HEK293T (cell line): ENCODE measurements at places on chromosomes 3 and 15.

DNA sequence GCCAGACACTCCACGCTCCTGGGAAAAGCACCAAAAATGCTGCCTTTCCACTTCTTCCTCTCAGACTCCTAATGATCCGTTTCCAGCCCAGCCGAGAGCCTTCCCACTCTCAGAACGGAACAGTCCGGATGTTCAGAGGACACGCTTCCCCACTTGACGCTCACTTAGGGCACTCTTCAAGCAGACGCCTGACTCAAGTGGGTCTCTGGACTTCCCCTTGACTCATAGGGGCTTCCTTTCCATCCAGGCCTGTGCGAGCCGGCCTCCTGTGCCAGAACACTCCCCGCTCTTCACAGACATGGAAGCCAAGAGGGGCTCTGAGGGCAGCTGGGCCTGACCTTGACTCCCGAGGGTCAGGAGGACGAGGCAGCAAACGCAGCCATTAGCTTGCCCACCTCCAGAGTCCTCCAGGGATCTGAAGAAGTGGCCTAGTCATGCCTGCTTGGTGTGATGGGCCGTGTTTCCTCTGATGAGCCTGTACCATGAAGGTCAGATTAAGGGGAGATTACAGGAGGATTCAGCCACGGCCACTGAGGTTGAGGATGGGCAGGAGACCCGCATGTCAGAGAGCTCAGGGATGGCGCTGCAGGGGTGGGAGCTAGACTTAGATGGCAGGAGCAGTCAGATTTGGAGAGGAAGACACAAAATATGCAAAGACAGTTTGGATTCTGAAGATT is 114.7 kb upstream of the TLE3 start:
- DNase-seq: no peak

- no peak for DNase-seq
Measured at GRCh38 chr15:25859838-25860645, 3.1 kb downstream of the ATP10A start.

- no peak for DNase-seq
Measured at GRCh38 chr3:154125378-154126030, 4.3 kb downstream of the ARHGEF26 start.

- DNase-seq: no peak
Measured at GRCh38 chr3:14804835-14805780, 13.7 kb upstream of the FGD5 start.

DNA sequence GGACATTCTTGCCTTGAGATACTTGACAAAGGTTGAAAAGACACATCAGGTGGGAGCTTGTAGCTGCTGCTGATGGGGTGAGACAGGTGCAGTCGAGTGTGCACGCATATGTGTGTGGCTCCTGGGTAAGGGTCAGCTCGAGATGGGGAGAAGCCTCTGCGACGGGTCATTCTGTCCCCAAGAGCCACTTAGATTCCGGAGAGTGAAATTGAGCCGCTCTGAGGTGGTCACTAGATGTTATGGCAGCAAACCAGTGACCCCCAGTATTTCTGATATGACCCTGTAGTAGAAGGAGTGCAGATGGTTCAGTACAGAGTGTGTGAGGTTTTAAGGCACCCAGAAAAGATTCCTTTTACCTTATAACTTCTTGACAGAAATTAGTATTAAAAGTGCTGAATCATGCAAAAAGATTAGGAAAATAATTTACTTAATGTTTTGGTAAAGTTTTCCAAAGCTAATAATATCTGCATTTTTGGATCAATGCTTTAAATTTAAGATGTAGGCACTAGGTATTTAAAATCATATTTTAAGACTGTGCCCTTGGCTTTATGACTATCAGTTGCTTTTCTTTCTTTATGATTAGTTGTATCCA is 241.9 kb upstream of the TOPAZ1 start:
- no peak for DNase-seq

DNA sequence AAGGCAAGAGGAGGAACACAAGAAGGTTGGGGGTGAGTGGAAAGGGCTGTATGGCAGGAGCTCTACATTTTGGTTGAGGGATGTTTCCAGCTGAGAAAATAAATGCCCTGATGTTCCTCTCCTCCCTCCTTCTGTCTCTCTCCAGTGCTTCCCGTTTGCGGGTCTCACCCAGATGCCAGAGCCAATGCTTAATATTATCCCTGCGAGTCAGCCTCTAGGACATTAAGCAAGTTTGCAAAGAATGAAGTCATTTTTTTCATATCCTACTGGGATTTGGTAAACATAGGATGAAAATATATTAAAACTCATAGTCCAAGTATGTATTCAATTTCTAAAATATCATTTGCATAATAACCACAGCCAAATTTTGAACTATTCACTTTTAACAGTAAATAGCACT is 295.9 kb downstream of the CADM2 start:
- no peak for DNase-seq

GRCh38 chr3:32822609-32823498 is 5.1 kb downstream of the TRIM71 start:
- DNase-seq: no peak

DNA sequence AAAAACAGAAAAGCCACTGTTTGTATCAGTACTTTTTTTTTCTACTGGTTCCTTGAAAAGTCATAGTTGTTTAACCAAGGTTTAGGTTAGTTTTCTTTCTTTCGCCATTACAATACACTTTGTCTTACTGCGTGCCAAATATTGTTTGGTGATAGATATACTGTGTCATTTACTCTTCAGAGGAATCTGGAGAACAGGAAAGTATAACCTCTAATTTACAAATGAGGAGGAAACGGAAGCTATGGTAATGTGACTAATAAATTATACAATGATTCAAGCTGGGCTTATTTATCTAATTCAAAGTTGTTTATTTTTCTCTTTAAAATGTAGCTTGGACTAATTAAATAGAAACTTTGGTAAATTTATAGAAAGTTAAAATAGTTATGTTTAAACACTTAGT is 96.2 kb upstream of the ROBO2 start:
- DNase-seq: no peak

DNA sequence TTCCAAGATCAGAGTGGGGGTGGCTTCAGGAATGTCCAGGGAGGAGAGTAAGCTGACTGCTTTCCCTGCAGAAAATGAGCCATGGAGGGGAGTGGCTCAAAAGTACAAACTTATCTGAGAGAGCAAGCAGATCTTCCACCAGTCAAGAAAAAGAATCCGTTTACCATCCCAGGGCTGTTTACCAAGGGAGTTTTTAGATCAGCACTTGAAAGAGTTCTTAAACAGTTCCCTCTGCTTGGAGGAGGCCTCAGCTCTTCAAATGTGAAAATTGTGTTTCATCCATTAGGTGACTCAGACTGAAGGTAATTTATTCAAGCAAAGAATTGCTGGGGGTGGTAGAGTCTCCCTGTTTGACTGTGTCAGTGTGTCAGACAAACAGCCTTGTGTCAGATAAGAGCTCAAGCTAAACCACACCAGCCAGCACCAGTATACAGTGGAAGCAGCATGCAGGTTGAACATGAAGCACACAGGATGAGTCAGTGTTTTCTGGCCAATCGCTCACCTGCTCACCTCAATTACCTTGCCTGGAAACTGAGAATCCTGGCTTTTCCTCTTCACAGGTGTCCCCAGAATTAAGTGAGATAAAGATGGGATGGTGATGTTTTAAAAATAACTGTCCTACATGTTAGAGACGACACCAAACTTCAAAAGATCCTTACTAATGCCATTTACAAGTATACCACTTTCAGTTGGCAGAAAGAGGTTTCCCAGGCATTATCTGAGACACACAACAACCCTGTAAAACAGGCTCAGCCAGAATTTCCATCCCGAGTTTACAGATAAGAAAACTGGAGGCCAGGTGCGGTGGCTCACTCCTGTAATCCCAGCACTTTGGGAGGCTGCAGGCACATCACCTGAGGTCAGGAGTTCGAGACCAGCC is 21.7 kb downstream of the SH3BP5 start:
- DNase-seq: no peak

DNA sequence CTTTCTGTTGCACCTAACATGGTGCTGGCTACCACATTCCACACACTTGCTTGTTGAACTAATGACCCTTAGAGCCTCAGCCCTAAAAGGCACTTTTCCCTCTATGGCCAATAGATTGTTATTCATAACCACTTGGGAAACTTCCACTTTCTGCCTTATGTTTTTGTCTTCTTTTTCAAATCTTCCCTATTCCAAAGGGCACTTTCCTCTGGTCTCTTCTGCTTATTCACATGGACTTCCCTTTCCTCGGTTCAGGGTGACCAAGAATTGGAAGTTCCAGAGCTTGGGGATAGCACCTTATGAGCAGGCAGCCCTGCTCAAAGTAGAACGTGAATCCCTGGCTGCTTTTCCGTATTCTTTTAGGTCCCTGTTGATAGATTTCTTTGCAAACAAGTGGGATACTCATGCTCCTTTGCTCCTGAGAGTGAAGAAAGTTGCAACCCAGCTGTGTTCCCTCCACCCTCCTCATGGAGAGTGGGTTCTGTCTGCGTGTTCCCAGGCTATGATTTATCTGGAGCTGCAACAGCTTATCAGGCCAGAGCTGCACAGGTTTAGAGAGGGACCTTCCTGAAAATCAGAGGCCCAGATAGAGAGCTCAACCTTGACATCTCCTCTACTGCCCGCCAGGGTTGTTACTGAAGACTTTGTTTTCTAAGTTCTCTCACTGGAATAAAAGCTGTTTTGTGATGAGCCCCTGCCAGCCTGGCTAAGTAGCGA is 58.8 kb upstream of the MYZAP start:
- DNase-seq: no peak

GRCh38 chr15:77032647-77033416 is 37.9 kb downstream of the PSTPIP1 start:
- DNase-seq: no peak

- DNase-seq: no peak
Measured at GRCh38 chr15:29785136-29785535, 37.1 kb downstream of the TJP1 start.

- no peak for DNase-seq
Measured at GRCh38 chr3:109642025-109642424, 304.7 kb upstream of the DPPA4 start.
